ENCODE measurements at places on chromosomes 6 and 20.

GRCh38 chr20:62651285-62652021 is 9.2 kb downstream of the SLCO4A1 start:
- no peak for DNase-seq

DNA sequence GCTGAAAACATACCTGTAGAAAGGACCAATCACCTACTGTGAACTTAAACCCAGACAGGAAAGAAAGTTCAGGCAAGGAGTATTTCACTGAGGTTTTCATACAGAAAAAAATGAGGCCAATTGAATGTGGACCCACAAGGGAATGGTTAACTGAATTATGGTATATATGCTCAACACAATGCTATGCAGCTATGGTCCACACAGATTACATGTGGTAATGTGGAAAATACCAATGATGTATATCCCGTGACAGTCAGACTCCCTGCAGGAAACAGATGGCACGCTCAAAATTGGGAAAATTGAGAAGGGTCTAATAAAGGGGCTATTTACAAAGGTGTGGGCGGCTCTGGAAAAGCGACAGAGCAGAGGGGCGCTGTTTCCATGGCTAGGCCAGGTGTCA is 47.1 kb upstream of the PIM1 start:
- DNase-seq, result no peak

DNA sequence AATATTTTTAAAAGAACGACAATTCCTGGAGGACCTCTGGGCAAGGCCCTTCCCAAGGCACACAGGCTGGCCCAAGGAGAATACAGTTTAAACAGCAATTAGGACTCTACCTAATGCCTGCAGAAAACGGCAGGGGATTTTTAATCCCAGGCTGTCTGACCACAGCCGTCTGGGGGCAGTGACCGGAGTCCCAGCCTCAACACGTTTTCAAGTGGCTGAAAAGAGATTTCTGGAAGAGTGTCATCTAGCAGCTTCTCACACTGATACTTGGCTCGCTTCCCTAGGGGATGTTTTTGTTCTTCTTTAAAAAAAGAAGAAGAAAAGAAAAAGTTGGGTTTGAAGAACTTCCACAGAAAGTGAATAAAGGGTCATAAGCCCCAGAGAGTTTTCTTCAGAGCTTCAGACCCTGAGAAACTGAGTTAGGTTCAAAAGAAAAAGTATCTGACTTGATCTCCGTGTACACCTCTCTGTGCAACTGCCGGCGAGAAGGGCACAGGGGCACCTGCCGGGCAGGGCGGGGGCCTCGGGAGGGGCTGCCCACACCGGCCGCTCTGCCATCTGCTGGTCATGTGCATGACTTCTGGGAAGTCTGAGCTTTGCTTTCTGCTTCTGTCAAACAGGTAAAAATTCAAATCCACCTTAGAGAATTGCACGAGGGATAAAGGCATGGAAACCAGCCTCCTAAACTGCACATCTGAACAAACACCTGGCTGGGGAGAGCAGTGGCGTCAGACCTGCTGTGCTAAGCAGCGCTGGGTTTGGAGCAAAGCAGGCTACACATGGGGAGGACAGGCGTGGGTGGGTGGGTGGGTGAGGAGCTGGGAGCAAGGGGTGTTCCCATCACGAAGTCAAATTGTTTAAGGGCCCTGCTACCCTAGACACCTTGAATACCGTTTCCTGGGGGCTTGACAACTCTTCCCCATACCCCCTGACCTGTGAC is 33.0 kb downstream of the RRBP1 start:
- DNase-seq, result peak; percentile 30

DNA sequence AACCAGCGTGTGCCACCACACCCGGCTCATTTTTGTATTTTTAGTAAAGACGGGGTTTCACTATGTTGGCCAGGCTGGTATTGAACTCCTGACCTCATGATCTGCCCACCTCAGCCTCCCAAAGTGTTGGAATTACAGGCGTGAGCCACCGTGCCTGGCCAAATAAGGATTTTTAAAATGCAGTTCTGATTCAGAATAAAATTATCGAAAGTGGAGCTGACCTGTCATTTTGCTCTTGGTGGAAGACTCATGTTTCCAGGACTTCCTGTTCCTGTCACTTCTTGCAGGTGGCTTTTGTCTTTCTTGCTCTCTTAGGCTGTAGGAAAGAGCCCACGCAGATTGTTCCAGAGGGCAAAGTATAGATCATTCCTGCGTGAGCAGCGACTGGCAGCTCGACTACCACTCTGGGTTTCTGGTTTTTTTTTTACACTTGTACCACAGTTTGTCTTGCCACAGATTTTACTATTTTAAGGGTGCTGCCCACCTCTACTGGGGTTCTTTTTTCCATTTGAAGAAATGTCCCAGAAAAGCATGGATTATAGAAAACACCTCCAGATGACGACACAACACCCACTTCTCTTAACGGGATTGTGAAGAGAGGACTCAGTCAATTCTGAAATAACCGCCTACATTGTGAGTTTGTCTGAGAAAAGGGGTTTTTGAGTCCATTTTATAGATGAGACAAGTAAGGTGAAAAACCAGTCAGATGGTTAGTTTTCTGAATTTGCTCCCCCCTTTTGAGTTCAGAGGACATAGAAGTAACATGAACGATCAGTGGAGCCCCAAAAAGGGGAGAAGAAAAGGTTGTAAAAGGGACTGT is 7.5 kb downstream of the JARID2 start:
- no peak for DNase-seq

- no peak for DNase-seq
Measured at GRCh38 chr6:3737831-3738210, 13.7 kb downstream of the PXDC1 start.

- no peak for DNase-seq
Measured at GRCh38 chr6:149563928-149564325, 2.2 kb upstream of the GINM1 start.

GRCh38 chr6:157316871-157317814 is 6.2 kb downstream of the TMEM242 start:
- DNase-seq, result no peak

DNA sequence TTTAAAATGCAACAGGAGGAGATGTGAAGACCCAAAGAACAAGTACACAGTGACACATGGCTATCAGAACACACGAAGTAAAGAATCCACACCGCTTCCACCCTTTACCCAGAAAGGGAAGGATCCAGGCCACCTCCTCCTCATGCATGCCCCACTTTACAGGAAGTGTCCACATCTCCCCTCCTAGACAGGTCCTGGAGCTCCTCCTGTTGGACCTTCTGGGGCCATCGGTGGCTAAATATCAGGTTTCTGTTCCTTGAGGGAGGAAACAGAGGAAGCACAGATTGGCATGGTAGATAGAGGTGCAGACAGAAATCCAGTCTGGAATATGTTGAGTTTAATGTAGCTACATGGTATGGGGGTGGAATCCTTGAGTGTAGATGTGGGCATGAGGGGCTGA is 10.9 kb downstream of the NINL start:
- no peak for DNase-seq

Data from left hindlimb (tissue), 1 donor.